Fibroblast of villous mesenchyme (primary cell): ENCODE measurements at places on chromosomes 16 and 17. TPM values are rescaled to one million over a fixed set of nuclear protein-coding genes. Genes with fewer than 3 reads are reported as not detected.

- DNase-seq: no peak
Measured at GRCh38 chr17:78774956-78775571, 7.0 kb downstream of the CYTH1 start.

GRCh38 chr16:28495098-28495793 lies 803 bp downstream of the APOBR start:
- DNase-seq: no peak

- DNase-seq: no peak
Measured at GRCh38 chr16:30903002-30903401, 6.6 kb downstream of the CTF1 start.

DNA sequence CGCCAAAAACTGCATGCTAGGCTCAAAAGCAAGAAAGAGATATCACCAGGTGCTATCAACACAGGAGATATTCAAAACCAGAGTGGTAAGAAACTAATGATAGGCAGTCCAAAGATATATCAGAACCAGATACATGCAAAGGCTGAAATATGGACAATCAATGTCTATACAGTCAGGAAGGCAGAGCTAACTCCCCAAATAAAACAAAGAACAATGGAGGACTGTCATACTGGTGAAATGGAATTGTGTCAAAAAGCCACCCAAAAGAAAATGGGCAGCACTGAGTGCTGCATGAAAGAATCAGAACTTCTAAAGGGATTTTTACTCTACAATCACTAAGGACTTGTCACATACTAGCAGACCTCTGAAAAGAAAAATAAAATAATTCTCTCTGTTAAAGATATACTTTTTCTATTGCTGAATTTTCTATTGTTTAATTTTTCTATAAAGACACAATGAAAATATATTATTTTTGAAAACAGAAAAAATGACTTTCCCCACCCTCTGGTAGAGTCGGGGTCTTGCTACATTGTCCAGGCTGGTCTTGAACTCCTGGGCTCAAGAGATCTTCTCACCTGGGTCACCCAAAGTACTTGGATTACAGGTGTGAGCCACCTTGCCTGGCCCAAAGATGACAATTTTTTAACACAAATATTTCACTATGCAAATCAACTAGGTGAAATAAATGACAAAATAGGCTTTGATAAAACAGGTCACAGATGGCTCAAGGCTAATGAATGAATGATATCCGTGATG lies 98.2 kb downstream of the USP32 start:
- DNase-seq: no peak

- no peak for DNase-seq
Measured at GRCh38 chr16:80362816-80363215, 178.0 kb upstream of the DYNLRB2 start.

DNA sequence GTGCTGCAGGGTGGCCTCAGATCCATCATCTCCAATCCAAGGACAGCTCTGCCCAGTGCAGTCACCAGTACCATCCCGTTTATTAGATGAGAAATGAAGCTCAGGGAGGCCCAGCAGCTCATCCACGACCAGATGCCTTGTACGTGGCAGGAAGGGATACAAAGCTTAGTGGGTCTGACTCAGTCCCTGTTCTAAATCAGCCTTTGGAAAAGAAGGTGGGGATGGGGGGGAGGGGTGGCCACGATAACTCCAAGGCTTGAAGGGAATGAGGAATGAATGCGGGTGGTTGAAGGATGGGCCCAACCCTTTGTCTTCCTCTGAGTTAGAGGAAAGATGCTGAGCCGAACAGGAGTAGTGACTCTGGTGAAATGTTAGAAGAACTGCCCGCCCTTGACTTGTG lies 25.8 kb downstream of the LLGL2 start:
- peak; percentile 29 for DNase-seq

The CDRT15 gene
- total RNA-seq: not detected in 2 replicates

GRCh38 chr17:44930667-44931066 lies 15.4 kb upstream of the GFAP start:
- DNase-seq: no peak

The CD300LG gene
- not detected in 2 replicates for total RNA-seq

The DNAH9 gene
- total RNA-seq: not detected in 2 replicates

DNA sequence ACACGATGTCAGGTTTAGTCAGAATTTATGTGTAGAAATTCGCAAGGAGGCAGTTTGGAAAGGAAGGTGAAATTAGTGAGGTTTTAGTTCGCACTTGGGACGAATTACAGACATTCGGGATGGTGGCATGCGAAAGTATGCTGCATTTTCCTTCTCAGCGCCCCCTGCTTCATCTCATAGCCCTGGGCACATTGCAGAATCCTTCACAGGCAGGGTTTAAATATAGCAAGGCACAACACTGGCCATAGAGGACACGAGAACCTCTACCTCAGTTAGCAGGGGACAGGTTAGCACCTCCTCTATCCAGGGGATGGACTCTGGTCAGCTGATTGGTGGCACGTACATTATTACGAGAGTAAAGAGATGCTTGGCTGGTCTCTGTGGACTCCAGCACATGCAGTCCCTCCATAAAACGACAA lies 47.5 kb downstream of the MAP2K6 start:
- no peak for DNase-seq

GRCh38 chr17:40563220-40564052 lies 1.8 kb downstream of the CCR7 start:
- no peak for DNase-seq

DNA sequence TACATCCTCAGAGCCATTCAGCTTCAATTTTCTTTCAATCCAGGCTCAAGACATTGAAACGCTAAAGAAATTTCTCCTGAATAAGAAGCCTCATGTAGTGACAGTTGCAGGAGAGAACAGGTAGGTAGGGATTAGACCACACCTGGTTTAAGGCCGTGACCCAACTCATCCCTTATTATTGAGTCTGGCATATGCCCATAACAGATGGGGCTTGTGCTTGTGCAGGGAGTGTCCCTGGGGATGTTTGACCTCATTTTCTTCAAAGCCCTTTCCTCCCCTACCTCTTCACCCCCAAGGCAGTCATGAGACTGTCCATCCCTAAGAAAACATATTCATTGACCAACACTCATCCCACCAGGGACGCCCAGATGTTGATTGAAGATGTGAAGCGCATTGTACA lies 24.3 kb downstream of the SUPT6H start:
- no peak for DNase-seq

GRCh38 chr17:11551442-11551841 lies 46.8 kb upstream of the DNAH9 start:
- DNase-seq: no peak

GRCh38 chr16:58853854-58854791 lies 120.0 kb upstream of the GOT2 start:
- no peak for DNase-seq

- no peak for DNase-seq
Measured at GRCh38 chr17:385836-386140, 33.2 kb upstream of the RPH3AL start.

GRCh38 chr17:43722870-43723665 lies 35.5 kb downstream of the SOST start:
- no peak for DNase-seq

GRCh38 chr17:7695586-7695985 lies 7.3 kb downstream of the WRAP53 start:
- DNase-seq: no peak

DNA sequence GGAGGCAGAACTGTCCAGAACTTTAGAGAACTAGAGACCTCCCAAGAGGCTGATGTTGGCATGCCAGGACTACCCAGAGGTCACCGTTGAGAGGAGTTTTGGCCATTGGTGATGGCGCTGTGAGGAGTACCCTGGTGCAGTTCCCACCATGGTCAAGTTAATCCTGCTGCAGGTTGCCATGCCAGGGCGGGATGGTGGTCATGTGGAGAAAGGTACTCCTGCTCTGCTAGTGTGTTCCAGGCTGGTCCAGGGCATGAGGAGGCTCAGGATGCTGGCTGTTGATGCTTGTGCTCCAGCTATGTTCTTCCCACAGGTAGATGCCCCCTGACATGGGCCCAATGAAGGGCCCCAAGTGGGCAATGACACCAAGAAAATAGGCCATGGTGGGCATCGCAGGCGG lies 4.1 kb upstream of the PHF12 start:
- no peak for DNase-seq

- peak; percentile 49 for DNase-seq
Measured at GRCh38 chr16:83338941-83339340, 468.8 kb upstream of the HSBP1 start.

The SEPTIN12 gene
- total RNA-seq: not detected in 2 replicates

- DNase-seq: peak; percentile 74
Measured at GRCh38 chr17:10295728-10296343, 77.0 kb downstream of the MYH13 start.

DNA sequence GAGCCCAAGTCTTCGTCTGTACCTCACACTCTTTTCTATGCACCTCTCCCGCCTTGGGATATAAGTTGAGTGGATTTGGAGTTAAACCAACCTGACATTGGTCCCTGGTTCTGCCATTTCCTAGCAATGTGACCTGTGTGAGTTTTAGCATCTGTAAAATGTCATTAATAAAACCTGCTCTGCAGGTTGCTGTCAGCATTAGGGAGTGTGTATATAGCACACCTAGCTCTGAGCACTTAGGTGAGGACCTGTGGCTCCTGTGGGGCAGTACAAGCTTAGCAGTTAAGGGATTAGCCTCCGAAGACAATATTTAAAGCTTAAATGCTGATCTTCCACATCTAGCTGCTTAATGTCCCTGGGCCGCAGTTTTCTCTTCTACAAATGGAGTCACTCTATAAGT lies 248.0 kb downstream of the TMEM114 start:
- no peak for DNase-seq

GRCh38 chr17:40074175-40074512 lies 11.4 kb downstream of the THRA start:
- no peak for DNase-seq

DNA sequence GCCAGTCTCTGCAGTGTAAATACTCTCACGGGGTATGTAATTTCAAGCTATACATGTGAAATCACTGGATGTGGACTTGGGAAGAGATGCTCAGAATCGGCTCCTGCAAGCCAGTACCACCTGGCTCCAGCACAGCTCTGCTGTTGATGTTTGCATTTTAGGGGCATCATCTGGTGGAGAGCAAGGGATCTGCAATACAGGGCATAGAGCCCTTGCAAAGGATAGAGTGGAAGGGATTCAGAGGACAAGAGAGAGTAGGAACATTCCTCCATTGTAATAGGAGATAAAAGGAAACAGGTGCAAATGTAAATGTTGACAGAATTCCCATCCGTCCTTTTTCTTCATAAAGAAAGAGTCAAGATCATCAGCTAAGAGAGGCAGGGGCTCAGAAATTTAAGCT lies 184.1 kb downstream of the PMP22 start:
- DNase-seq: no peak

GRCh38 chr16:11735787-11736186 lies 6.9 kb downstream of the TXNDC11 start:
- no peak for DNase-seq

The LUC7L gene
- 44.1 and 52.7 TPM in 2 replicates for total RNA-seq

GRCh38 chr17:503449-503700 lies 150.8 kb upstream of the RPH3AL start:
- DNase-seq: no peak

The DHRS7B gene
- 12.2 and 15.1 TPM in 2 replicates for total RNA-seq

- DNase-seq: no peak
Measured at GRCh38 chr17:7336240-7337175, at the start of gene ACAP1. ACAP1 (plus strand) TSS chr17:7336529; CDS start chr17:7336735, 206 bp downstream.

DNA sequence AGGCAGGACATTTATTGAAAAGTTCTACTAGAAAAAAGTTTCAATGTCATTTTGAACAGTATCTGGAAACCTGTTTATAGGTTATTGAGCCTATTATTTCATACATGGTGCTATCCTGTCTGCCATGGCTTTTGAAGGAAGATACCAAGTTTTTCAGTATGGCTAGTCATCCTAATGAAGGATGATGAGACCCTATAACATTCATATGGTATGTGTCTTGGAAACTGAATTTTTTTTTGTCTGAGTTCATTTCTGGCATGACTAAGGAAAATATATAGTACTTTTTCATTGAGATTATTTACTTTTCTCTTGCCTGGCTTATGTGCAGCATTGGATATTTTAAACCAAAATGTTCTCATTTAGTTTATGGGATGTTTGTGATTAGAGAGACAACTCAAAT lies 30.2 kb downstream of the CLTC start:
- no peak for DNase-seq

The SLFN12L gene
- total RNA-seq: not detected in 2 replicates

DNA sequence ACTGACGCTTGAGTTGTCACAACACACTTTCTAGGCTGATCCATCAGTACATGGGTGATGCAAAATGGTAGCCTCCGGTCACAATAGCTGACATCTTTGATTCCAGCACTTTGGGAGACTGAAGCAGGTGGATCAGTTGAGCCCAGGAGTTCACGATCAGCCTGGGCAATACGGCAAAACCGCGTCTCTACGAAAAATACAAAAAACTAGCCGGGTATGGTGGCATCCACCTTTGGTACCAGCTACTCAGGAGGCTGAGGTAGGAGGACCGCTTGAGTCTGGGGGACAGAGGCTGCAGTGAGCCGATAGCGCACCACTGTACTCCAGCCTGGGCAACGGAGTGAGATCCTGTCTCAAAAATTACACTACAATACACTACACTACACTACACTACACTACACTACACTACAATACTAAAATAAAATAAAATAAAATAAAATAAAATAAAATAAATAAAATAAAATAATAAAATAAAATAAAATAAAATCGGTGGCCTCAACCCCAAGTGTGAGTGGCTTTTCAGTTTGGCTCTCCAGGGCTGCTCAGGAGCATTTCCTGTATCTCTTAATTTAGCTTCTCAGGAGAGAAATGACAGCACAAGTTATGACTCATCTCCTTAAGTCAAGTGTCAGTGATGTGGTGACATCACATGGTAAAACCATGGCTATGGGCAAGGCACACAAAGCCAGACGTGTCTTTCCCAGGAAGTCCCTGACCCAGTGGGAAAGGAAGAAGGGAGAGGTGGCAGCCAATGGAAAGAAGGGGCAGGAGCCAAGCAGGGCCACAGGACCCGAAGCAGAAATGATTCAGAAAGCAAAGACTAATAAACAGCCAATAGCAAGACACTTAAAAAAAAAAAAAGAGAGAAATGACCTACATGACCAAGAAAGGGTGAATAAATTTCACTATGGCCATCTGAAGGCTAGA lies 75.3 kb upstream of the TBC1D3K start:
- peak; percentile 80 for DNase-seq

The EIF1 gene
- 82.5 and 85.5 TPM in 2 replicates for total RNA-seq

The KRT36 gene
- under 0.01 TPM in 2 replicates for total RNA-seq
